ENCODE measurements at places on chromosomes 1 and 21.
A peak's percentile ranks its signal among the peaks of the same experiment; 100 is the strongest.

DNA sequence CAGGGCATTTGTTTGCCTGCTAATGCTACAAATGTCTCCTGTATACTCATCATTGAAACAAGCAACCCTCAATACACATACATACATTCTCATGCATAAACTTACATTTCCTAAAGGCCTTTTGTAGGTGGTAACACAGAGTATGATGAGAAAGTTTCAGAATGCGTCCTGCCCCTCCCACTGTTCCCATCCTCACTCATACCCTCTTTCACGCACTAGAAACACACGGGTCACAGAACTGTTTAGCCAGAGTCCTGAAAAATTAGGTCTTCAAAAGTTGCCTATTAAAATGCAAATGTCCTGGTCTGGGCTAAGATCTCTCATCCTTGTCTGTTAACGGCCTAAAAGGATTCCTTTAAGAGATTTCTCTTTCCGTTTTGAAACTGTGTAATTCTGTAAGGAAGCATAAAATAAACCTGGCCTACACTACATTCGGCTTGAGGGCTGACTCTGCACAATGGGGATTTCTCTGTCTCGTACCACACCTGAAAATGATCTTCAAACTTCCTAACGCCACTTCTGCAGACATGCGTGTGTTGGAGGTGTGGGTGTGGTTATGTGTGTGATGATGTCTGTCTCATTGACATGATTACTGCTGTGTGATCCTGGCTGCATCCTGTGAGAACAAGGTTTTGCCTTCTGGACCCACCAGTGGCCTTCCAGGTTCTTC is 5.3 kb upstream of the FCER1A start:
- no peak for DNase-seq

GRCh38 chr1:230568008-230568407 is 74.3 kb upstream of the COG2 start:
- no peak for DNase-seq

DNA sequence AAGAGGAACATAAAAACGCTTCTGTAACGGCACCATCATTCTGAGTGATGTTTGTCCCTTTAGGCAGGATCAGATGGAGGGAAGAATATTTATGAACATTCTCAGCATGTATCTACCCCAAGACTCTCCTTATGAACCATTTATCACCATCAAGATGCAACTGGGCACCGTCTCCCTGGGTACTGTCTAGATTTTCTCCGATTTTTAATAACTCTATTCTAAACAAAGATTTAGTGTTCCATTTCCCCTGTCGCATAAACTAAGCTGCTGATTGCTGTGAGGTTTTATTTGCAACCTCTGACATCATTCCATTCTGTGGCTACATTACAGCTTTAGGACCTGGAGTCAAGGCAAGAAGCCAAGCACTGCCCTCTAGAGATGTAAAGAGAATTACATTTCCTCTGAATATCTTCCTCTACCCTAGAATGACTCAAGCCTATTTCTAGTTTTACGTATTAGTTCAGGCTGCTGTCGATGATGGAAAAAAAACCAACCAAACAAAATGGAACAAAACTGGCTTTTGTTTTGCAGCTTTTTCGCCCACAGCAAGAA is 130.1 kb upstream of the MAP1LC3C start:
- peak; percentile 28 for DNase-seq

GRCh38 chr1:179095377-179095776 is 13.5 kb downstream of the TOR3A start:
- DNase-seq = no peak

- no peak for DNase-seq
Observed at GRCh38 chr1:20075345-20075744, 5.4 kb downstream of the PLA2G5 start.

DNA sequence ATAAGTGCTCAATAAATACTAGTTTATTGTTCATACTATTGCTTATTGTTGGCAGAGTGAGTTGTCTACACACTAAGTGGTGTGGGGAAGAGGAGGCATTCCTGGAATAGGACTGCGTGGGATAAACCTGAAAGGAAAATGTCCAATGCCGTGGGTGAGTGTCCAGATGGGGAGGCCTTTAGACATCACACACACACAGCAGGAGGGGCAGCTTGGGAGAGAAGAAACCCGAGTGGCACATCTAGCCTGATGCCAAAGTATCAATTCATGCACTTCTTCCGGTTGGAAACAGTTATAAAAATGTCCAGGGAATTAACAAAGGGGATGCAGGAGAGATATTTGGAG is 27.3 kb downstream of the CCN1 start:
- no peak for DNase-seq

- DNase-seq = no peak
Observed at GRCh38 chr1:101316799-101317198, 80.0 kb downstream of the S1PR1 start.

- no peak for DNase-seq
Observed at GRCh38 chr1:35707601-35708440, 10.9 kb downstream of the C1orf216 start.

DNA sequence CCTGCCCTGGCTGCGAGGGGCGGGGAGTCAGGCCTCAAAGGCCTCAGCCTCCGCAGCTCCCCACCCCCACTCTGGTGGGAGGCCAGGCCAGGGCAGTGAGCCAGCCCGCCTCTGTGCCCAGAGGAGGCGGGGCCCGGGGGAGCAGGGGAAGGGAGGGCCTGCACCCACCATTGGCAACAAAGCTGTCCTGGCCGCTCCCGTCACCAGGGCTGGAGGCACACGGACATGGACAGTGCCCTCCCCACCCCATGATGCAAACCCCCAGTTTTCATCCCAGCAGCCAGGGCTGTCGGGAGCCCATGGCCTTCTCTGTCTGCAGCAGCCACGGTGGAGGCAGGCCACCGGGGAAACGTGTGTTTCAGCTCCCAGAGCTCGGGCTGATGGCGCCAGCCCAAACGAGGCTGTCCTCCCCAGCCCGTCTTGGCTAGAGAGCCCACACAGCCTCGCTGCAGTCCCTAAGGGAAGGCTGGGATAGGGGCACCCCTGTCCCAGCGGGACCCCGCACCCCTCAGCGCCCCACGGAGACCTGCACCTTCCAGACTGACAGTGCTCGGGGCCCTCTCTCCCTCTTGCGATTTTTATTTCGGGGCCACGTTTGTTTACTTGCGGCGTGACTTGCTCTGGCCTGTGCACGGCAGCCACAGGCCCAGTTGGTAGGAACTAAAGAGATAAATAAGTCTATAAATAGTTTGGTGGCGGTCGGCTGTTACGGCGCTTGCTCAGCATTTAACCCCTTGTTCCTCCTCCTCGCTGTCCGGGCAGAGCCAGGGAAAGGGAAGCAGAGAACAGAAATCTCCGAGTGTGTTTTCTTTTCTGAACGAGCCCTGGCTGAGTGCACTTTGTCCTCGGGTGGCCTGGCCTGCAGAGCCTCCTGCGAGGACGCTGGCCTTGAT is 101.8 kb downstream of the PRDM16 start:
- no peak for DNase-seq

DNA sequence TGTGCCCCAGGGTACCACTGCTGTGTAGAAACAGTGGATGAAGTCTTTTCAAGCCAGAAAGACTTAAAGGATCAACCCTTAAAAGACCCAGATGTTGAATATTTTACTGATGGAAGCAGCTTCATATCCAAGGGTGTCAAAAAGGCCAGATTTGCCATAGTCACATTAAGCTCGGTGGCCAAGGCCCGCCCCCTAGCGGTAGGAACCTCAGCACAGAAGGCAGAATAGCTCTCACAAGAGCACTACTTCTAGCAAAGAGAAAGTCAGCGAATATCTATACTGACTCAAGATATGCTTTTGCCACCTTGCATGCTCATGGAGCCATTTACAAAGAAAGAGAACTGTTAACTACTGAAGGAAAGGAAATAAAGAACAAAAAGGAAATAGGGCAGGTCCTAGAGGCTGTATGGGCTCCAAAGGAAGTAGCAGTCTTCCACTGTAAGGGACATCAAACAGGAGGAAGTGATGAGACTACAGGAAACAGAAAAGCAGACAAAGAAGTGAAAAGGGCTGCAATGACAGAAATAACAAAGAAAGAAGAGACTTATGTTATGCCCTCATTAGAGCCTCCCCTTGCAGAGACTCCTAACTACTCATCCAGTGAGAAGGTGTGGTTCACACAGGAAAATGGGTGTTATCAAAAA is 90.5 kb downstream of the LIPI start:
- peak; percentile 46 for DNase-seq

- no peak for DNase-seq
Observed at GRCh38 chr21:45544449-45545235, 2.4 kb upstream of the SLC19A1 start.

GRCh38 chr1:243903041-243903440 is 53.0 kb upstream of the AKT3 start:
- no peak for DNase-seq

GRCh38 chr1:92585831-92586230 is 99.1 kb upstream of the GFI1 start:
- no peak for DNase-seq

DNA sequence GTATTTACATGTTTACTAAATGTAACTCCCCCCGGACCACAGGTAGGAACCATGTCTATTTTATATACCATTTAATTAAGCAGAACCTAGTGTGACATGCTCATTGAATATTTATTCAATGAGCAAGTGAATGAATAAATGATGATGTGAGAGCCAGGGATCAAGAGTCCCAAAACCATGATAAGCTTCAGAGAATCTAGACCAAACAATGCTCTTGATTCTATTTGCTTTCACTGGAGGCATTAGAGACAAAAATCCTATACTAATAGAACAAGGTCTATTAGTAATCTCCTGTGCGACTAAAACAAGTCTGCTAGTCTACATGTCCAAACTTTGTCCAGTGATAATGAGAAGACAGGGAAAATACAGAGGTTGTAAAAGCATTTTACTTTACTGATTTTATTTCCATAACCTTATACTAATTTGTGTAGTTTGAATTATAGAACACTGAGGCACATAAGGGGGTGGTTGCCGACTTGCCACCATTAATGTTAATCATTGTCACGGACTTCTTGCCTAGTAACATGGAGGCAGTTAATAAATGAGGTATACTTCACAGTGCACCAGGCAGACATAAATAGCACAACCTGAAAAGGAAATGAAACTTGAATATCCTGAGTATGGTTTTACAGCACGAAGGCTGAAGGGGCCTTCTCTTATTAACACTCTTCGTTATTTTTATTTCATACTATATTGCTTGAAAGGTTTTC is 69.8 kb downstream of the TBX15 start:
- no peak for DNase-seq

DNA sequence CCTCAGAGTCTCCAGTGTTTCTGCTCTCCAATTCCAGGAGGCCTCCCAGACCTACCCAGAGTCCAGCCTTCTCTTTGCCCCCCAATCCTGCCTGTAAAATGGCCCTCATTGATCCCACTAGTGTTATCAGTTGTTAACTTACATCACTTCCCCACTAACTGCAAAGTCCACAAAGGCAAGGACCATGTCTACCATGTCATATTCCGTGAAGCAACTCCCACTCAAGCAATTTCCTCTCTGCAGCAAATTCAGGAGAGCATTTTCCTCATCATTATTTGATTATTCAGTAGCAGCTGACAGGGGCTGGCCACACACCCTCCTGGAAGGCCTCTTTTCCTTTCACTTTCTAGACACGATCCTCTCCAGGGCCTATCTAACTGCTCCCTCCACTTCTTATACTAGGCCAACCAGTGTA is 153.5 kb downstream of the RERE start:
- no peak for DNase-seq

- no peak for DNase-seq
Observed at GRCh38 chr1:172680733-172681275, 21.9 kb downstream of the FASLG start.

DNA sequence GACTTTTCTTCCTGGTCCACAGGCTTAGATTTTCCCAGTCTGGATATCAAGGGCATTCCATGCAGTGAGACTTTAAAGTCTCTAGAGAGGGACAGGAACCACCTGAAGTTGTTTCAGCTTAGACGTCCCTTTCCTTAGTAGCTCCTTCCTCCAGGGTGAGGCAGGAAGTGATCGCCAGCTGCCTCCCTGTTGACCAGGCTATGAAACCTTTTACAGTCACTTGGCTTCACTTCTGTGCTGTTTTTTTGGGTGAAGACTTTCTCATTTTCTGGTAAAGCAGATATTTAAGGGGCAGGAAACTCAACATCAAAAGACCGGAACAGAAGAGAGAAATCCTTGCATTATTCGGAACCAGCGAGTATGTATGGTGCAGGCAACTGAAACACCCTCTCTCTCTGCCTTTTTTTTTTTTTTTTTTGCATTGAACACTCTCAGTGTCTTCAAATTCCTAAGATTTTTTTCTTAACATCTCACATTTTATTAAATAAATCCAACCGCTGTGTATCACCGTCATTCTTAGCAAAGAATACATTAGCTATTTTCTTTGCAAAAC is 234.6 kb upstream of the IRF2BP2 start:
- DNase-seq = peak; percentile 7

DNA sequence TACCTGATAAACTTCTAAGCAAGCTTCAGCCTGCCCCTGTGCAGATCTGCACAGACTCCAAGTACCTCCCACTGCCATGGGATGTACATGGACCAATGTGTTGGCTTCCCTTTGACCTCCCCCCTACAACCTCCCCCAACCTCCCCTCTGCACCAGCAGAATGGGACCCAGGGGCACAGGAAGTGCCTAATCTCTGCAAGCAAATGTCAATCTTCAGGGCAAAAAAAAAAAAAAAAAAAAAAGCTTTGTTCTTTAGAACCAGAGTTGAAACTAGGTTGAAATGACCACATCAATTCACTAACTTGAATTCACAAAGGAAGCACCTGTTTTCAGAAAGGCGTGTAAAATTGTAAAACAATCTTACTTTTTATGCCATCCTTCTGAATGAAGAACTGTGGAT is 53.9 kb upstream of the TIAM1 start:
- no peak for DNase-seq

DNA sequence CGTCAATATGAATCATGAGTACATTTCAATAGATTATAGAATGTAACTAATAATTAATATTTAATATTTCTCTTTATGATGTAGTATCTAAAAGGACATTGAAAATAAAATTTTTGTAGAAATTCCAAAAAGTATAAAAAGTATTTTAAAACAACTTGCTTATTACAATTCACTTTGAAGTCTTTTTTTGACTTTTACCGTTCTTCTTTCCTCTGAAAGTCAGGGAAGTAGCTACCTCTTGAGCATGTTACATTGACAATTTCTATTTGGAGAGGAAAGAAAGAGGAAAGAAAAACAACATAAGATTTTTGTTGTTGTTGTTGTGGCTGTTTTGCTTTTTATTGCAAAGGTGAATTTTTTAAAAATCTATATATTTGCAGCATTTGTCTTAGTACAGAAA is 1.3 kb downstream of the PTPRC start:
- peak; percentile 44 for DNase-seq

GRCh38 chr1:168723000-168723399 is 6.0 kb downstream of the DPT start:
- no peak for DNase-seq

DNA sequence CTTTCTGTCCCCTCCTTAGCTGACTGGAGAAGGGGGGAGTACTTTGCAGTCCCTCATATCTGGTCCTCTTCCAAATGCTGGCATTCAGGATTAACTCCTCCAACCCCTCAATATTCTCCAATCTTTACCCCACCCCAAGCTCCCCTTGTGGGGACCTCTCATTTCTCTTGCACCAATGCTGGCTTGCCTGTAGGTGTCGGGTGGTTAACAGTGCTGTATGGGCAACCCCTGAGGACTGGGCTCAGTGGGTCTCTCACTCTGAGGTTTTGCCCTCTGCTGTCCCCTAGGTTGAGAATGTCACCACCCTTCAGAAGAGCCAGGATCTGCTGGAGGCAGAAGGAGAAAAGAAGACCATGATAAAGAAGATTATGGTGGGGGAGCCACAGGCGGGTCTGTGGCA is 27.0 kb downstream of the MROH7 start:
- DNase-seq = no peak
